NCI-H1092 treated with DMSO at 0.1 percent for 48 hours (cell line): ENCODE measurements at places on chromosomes 1 and 21.

DNA sequence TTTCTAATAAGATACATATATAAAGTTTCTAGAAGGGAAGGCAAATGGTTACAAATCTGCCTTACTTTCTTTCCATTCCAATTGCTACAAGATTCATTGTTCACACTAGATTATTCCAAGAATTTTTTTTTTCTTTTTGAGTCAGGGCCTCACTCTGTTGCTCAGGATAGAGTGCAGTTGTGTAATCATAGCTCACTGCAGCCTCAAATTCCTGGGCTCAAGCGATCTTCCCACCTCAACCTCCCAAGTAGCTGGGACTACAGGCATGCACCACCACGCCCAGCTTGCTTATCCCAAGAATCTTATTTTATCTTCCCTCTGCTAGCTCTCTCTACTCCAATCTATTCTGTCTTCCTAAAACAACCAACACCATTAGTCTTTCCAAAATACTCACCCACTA is 81.8 kb downstream of the KIAA0319L start:
- no peak for DNase-seq

- no peak for DNase-seq
Observed at GRCh38 chr1:237863234-237863633, 27.5 kb downstream of the ZP4 start.

- no peak for DNase-seq
Observed at GRCh38 chr1:159008744-159009188, 941 bp upstream of the IFI16 start.

- no peak for DNase-seq
Observed at GRCh38 chr1:156359973-156360372, 9.0 kb upstream of the RHBG start.

GRCh38 chr1:164926107-164926506 is 367.1 kb downstream of the PBX1 start:
- no peak for DNase-seq

DNA sequence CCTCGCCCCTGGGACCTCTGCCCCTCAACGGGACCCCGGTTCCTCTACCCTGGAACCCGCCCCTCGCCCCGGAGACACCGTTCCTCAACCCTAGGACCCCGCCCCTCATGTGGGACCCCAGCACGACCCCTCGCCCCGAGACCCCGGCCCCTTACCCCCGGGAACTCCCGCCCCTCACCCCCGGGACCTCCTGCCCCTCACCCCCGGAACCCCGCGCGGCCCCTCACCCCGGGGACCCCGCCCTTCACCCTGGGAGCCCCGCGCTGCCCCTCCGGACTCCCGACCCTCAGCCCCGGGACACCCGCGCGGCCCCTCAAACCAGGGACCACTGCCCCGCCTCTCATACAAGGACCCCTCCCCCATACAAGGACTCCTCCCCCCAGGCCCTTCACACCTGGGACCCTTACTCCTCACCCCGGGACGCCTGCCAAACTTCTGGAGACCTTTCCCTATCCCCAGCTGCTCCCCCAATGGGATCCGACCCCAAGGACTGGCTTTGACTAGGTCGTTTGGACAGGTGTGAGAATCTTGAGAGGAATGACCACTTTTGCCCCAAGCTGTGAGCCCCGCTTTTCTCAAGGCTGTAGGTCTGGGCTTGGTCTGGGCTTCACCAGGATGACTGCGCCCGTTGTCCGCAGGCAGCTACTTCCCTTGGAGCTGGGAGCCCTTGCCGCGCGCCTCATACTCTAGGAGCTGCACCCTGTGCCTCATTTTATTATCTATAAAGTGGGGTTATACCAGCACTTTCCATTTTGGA is 843 bp downstream of the DIP2A start:
- no peak for DNase-seq

GRCh38 chr1:228071839-228072657 is 10.5 kb upstream of the ARF1 start:
- no peak for DNase-seq

DNA sequence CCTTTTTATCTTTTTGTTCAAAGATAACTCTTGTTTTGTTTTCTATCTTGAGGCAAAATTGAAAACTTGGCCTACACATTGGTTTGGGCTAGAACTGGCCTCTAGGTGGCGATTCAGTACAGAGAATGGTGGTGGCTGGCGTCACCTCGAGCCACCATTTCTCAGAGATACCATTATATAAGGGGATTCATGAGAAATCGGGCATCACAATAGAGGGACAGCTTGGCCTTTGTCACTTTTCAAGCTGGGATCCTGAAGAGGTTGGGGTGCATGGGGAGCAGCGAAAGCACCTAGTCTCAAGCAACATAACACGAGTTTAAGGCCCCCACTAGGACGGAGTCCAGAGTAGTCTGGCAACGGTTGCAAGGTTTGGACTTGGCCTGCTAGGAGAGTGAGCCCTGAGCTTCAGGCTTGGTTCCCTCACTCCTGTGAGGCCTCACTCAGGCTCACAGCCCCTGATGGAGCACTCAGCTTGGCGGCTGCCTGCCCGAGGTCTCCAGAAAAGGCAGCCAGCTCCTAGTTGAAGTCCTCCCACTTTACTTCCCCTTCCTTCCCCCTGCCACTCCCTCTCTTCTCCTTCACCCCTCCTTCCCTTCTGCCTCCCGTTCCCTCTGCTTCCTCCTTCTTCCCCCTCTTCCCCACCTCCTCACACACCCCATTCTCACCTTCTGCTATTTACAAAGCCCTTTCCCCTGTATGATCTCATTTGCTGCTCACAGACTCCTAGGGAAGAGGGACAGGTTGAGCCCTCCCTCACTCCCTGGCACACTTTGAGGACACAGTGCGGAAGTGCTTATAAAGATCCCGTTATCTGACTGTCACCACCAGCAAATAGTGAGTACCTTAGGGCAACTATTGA is 67.8 kb downstream of the LRIG2 start:
- peak; percentile 54 for DNase-seq

GRCh38 chr1:234398849-234399381 is 25.7 kb downstream of the COA6 start:
- DNase-seq: no peak

DNA sequence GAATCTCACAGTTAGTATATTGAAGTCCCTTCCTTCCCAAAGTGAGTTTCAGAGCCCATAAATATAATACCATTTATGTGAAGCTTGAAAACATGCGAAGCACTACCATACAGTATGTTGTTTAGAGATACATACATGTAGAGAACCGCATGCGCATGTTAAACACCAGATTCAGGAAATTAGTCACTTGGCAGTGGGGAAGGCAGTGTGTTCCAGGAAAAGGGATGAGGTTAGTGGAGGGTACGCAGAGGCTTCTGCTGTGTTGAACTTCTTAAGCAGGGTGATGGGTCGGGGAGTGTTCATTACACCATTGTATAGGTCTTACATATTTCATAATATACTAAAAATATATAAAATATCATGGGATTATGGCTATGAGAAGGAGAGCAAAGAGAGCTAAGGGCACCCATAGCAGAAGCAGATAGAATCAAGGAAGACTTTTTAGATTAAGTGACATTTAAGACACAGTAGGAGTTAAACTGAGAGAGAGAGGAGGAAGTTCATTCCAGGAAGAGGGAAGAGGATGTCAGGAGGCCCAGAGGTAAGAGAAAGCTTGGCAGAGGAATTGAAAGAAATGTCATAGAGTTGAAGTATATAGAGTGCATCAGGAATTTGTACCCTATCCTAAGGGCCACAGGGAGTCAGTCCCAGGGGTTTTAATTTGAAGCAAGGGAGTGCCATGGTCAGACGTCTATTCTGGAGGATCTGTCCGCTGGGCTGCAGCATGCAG is 43.5 kb upstream of the SARS1 start:
- DNase-seq: no peak

GRCh38 chr1:37947364-37947763 is 511 bp upstream of the INPP5B start:
- no peak for DNase-seq

GRCh38 chr1:224539971-224540370 is 76.1 kb upstream of the CNIH3 start:
- DNase-seq: no peak

DNA sequence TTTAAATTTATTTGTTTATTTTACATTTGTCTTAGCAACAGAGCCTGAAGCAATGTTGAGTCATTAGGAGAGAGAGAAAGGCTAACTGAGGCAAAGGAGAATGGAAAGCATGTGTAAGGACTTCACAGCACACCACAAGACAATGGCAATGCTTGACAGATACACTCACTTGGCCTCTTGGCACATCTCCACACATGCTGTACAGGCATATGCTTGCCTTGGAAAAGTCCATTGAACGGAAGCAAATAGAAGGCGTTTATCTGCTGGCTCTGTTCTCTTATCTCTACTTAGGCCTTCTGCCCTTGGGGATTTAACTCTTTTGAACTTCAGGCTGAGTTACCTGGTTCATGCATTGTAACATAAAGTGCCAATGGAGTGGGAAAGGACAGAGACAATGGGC is 262.2 kb upstream of the POU3F1 start:
- no peak for DNase-seq

DNA sequence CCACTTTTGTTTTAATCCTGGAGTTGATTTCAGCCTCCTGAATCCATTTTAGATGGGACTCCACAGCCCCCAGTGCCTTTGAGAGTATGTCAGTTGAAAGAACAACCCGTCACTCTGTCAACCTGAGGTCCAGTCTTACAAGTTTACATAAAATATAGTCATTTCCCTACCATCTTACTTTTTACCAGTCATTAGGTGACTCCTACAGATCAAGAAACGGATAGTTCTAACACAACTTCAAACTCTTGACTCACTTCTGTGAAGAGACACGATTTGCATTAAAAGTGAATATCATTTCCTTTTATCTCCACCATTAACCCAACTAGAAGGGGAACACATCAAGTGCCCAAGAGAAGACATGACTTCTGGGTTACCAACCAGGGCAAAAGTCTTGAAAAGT is 147.1 kb downstream of the NTPCR start:
- no peak for DNase-seq

DNA sequence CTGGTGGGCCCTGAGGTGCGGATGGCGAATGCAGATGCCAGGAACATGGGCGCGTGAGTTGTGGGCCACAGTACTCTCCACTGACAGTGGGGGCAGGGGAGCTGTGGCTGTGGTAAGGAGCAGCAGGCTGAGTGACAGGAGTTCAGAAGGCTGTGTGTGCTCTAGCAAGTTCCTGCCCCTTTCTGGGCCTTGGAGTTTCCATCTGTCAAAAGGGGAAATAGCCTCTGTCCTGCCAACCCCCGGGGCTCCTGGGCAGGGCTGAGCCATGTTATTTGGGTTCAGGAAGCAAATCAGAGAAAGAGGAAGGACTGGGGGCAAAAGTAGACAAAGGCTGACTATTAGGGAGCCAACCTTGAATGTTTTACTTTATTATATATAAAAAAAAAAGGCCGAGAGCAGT is 19.5 kb upstream of the MFN2 start:
- no peak for DNase-seq

DNA sequence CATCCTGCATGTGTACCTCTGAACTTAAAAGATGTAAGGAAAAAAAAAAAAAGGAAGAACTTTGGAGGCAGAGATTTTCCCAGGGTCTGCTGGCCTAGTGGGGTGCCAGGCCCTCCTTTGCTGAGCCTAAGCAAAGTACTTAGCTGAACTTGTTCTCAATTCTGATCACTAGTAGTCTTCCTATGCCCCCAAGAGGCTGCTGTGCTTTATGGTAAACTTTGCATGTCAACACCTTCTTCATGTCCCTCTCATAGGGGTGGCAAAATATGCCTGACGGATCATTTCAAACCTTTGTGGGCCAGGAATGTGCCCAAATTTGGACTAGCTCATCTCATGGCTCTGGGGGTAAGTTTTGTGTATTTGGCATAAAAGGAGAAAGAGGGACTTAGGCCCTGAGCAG is 1.4 kb upstream of the USP21 start:
- no peak for DNase-seq

DNA sequence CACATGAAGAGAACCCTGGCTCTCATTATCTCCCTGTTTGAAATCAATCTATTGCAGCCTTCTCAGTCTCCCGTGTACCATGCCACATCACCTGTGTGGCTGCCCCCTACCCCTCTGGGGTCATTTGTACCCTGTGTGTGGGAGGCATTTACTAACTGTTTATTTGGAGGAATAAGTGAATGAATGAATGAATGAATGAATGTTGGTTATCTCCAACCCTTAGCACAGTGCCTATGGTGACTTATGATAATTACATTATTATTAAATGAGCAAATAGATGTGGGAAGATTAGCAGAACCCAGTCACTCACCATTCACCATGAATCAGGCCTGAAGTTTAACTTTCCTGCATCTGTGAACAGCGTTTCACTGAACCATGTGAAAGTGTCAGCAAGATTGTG is 560.8 kb downstream of the MATN1 start:
- no peak for DNase-seq

GRCh38 chr1:26127235-26128163 is 15.9 kb downstream of the PDIK1L start:
- DNase-seq: no peak

DNA sequence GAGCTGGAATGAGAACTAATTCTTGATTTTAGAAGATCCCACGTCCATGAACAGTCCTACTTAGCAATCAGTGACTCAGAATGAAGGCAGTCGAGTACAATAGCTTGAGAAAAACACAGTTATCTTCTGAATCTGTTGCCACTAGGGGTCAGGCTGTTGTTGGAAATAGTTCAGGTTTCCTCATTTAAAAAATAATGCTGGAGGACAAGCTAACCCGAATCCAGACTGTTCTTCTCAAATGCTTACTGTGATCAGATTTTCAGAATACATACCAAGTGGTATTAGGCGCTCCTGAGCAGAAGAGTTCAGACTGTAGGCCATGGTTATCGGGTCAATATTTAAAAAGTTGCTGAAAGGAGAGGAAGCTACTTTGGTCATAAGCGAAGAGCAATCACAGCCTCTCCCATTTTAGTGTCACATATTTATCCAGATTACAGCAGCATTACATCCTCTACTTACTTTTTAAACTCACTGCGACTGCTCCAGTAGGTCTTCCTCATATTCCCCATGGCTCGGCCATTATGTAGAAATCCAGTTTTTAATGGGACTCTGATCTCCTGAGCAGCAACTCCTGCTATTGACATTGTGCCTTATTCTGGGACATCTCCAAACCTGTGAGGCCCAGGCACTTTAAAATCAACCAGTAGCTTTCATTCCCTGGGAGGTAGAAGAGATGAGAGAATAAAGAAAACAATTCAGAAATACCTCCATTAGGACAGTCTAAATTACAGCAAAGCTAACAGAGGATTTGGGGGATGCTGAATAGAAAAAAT is 10.9 kb downstream of the ERRFI1 start:
- peak; percentile 74 for DNase-seq

- no peak for DNase-seq
Observed at GRCh38 chr1:187053876-187054275, 225.1 kb downstream of the PLA2G4A start.

DNA sequence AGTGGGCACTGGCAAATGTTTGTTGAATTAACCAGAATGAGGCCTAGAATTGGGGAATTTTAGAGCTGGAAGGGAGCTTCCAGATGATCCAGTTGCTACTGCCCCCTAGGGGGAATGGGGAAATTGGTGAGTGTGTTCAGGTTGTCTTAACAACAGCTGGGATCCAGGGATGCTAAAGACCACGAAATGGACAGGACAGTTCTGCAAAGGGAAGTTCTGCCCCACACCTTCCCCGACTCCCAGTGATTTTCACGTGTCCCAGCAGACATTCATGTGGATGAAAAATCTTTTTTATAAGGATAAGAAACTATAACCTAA is 33.9 kb downstream of the TRIM62 start:
- DNase-seq: no peak
